Stimulated activated CD8-positive, alpha-beta memory T cell treated with anti-CD3 and anti-CD28 coated beads, Interleukin-12 subunit alpha, Interleukin-12 subunit beta, amount 100 ng/mL, for 1 hour (primary cell): ENCODE measurements at places on chromosomes 16 and 17.

GRCh38 chr17:5183410-5183793, 8.3 kb downstream of the ZNF594 start:
- no peak for DNase-seq

- peak; percentile 38 for DNase-seq
These were observed 3.4 kb downstream of the ALDOA start for GRCh38 chr16:30068750-30069610.

DNA sequence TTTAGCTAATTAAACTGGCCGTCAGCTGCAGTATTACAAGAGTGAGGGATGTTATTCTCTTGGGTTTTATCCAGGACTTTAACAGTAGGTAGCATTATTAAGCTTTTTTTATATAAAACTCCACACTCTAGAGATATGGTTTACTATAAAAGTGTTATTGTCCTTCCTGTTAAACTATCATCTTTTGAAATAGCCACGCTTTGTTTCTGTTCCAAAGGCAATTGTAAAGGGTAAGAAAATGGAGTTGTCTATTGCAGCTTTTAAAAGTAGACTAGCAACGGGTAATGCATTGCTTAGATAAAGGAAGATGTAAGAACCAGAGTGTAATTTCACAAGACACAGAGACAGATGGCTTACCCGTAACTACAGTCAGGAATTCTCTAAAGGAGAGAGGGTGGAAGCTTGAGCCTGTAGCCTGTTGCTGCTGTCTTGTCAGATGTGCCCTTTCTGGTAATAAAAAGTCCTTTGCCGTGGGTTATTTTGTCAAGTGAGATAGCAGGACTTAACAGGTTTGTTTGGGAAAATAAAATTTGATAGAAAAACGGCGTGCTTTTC, 56.4 kb downstream of the WWOX start:
- DNase-seq = no peak

DNA sequence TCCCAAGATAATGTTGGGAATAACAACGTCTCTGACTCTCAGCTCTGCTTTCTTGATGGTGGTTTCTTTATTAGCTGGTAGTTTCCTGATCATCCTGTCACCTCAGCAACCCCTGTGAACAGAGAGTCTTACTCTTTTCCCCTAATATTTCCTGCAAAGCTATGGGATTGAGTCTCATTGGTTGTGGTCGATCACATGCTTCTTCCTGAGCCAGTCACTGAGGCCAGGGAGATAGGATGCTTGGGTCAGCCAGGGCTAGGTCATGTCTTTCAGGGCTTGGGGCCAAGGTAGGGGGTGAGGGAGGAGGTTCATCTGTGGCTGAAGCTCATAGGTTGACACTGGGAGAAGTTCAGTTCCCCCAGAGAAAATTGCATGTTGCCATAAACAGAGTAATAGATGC, 114.3 kb downstream of the ABCC1 start:
- DNase-seq = no peak

DNA sequence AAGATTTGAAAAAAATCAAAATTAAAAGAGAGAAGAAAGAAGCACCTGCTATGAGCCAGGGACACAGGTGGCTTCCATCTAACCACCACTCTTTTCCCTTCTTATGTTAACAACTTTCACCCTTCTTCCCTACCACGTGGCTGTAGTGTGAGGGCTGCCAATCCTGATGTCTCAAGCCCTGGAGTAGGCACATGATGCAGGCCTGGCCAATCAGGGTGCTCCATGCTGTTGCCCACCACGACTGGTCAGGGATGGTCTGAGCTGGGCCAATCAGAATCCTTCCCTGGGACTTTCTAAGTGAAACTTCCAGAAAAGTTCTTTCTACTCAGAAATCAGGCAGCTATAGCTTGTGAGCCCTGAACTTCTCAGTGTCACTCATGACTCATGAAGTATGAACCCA, 140.7 kb downstream of the SDK2 start:
- DNase-seq = no peak

DNA sequence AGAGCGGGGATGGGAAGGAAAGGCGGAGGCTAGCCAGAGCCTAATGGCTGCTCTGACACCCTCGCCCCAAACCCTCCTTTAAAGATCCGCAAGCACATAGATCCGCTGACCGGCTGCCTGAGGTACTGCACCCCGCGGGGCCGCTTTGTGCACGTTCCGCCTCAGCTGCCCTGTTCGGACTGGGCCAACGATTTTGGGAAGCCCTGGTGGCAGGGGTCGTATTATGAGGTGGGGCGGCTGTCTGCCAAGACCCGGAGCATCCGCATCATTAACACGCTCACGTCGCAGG, 663 bp downstream of the CYB5D1 start:
- no peak for DNase-seq

GRCh38 chr16:21698169-21699032, 34.6 kb downstream of the OTOA start:
- DNase-seq = no peak

DNA sequence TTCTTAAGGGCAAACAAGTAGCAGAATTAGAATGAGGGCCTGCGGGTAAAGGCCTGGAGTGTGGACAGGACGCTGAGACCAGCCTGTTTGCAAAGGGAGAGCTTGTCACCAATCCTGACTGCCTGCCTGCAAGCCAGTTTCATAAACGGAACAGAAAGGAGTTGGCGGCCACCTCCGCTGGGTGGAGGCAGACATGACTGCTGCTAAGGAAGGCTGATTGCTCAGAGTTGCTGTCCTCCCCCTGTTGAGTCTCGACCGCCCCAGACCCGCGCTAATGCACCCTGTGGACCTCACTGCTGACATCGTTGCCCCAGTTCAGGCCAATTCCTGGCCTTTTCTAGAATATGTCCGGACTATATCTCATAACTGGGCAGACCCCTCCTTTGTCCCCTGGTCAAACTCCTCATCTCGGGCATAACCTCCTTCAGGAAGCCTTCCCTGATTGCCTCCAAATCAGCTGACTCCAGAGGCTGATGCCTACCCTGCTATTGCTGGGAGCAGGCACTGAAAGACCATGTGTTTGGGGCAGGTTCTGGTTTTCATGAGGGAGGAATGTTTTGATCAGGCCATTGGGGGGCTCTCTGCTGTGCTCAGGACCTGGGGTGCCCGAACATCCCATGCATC, 153.0 kb upstream of the CIBAR2 start:
- no peak for DNase-seq

- DNase-seq = no peak
These were observed 38.7 kb downstream of the NLRC5 start for GRCh38 chr16:57028086-57028485.

DNA sequence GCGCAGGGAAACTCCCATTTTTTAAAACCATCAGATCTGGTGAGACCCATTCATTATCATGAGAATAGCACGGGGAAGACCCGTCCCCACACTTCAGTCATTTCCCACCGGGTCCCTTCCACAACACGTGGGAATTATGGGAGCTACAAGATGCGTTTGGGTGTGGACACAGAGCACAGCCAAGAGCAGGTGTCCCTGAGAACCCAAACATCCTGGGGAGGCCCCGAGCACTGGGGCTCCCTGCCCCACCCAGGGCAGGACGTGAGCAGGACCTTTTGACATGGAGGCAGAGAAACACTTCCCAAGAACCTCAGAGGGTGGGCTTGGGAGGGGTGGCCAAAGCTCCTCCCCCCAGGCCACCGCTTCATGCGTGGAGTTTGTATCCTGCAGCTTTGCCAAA, 89.9 kb upstream of the DNAH17 start:
- no peak for DNase-seq

DNA sequence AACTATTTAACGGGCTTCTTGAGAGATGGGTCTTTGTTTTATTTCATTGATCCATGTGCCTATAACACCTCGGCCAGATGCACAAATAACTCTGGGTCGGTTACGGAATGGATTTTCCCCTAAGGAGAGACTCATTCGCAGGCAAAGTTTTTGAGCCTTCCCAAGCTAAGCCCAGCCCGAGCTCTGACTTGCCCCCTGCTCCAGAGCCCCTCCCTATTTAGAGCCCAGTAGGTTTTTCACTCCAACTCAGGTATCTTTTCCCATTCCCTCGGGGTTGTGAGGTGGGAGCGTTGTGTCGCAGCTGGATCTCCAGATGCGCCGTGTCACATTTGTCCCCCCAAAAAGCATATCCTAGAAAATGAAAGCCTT, 812 bp upstream of the MYOCD start:
- DNase-seq = no peak

DNA sequence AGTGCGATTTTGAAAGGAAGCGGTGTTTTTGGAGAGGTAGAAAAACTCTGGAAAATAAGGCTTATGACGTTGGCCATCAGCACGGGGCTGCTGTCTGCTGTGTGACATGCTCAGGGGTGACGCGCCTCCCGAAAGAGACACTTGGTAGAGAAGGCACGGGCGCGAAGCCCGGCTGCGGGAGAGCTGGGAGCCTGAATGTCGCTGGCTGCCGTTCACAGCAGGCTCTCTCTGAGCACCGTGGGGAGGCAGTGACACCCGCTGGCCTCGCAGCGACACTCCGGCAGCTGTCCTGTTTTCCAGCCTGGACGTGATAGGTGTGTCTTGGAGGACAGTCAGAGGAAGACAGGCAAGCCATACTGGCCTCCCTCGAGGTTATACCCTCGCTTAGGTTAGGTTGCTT, 759.1 kb upstream of the RBFOX1 start:
- no peak for DNase-seq

DNA sequence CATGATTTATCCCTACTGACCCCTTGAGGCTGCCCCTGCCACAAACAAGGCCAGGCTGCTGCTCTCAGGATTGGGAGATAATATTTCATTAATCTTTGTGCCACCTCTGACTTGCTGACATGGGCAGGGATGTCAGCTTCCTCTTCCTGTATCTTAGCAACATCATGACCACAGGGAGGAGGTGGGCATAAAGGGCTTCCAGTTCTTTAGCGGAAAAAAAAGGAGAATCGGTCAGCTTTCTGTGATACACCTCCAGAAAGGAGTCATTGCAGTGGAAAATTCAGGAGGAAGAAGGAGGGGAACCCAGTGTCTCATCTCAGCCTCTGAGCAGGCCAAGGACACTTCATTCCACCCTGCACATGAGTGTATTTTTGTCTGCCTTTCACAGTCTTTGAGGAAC, 206.8 kb upstream of the SDK2 start:
- no peak for DNase-seq
